Activated CD4-positive, alpha-beta T cell treated with anti-CD3 and anti-CD28 coated beads for 4 hours (primary cell): ENCODE measurements at places on chromosomes 2 and 18.
A peak's percentile ranks its signal among the peaks of the same experiment; 100 is the strongest.

GRCh38 chr18:53253789-53254188 is 913.8 kb downstream of the DCC start:
- DNase-seq, result no peak

DNA sequence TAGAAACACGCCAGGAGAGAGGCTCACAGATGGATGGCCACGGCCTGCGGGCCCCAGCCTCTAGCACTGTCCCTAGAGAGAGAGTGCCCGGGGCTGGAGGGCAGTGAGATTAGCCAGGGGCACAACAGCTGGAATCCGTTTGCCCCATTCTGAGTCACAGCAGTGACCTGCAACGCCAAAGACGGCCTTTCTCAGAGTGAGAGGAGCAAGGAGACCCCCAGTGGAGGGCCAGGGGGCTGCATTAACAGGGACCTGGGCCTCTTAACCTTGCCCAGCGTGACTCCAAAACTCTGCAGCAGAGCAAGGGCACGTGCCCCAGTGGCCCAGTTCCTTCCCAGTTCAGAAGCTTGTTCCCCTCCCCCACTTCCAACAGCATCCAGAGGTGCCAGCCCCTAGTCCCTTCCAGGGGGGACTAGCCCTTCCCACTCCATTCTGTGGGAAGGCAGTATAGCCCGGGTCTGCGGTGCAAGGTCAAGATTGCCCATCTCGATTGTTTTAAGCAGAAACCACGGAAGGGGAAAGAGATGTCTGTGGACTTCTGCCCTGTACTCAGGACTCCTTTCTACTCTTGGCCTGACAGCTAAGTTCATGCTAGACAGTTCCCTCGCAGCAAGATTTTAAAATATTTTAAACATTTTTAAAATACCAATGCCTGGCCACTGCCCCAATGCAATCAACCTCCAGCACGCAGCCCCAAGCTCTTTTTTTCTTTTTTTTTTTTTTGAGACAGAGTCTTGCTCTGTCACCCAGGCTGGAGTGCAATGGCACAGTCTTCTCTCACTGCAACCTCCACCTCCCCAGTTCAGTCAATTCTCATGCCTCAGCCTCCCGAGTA is 50.9 kb upstream of the BIN1 start:
- DNase-seq, result no peak

DNA sequence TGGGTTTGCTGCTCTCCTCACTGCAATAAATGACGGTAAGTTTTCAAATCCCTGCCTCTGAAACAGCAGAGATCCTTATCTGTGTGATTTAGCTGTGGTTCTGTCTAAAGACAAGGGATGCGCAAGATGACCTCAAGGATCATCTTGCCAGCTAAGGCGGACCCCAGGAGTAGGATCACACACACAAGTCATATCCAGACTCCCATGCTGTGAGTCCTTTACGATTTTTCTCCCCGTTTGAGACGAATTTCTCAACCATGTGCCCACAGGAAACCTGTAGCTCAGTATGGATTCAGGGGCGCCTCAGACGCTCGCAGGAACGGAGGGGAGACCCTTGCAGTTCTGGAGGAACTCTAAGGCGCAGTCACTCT is 11.1 kb upstream of the DCTN1 start:
- DNase-seq, result no peak

GRCh38 chr2:36355151-36355889 is at the start of gene CRIM1:
TSS of gene CRIM1 (plus strand) at chr2:36355778. CDS start at chr2:36356293, 515 bp downstream.
- DNase-seq, result peak; percentile 68

DNA sequence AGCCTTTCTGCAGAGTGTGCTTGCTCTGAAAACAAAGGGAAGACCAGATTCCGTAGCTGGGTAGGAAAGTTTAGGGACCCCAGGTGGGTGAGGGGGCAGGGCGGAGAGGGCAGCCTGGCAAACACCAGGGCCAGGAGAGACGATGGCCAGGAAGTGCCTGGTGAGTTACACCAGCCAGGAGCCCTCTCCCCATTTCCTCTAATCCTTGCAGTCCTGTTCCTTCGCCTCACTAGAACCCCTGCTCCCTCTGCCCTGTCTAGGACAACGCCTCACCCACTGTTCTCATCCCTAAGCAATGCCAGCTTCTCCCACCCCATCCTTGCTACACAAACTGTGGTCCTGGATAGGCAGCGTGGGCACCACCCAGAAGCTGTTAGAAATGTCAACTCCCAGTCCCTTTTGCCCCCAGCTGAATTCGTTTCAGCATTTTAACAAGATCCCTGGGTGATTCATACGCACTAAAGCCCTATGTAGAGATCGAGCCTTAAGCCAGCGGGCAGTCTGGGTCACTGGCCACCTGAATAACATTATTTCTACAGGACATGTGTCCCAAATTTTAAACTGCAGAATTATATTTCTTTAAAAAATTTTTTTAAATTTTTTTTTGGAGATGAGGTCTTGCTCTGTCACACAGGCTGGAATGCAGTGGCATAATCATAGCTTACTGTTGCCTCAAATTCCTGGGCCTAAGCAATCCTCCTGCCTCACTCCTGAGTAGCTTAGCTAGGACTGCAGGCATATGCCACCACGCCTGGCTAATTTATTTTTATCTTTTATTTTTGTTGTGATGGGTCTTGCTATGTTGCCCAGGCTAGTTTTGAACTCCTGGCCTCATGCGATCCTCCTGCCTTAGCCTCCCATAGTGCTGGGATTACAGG is 10.9 kb downstream of the WIPF1 start:
- no peak for DNase-seq

- no peak for DNase-seq
Observed at GRCh38 chr2:23993736-23994269, 16.1 kb upstream of the MFSD2B start.

DNA sequence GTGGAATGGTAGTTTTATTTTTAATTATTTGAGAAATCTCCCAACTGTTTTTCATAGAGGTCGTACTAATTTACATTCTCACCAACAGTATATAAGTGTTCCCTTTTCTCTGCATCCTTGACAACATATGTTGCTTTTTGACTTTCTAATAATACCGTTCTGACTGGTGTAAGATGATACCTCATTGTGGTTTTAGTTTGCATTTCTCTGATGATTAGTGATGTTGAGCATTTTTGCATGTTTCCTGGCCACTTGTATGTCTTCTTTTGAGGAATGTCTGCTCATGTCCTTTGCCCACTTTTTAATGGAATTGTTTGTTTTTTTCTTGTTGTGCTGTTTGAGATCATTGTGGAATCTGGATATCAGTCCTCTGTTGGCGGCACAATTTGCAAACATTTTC is 242.5 kb downstream of the ZNF521 start:
- DNase-seq, result no peak

- no peak for DNase-seq
Observed at GRCh38 chr2:152386266-152386665, 51.3 kb downstream of the FMNL2 start.

DNA sequence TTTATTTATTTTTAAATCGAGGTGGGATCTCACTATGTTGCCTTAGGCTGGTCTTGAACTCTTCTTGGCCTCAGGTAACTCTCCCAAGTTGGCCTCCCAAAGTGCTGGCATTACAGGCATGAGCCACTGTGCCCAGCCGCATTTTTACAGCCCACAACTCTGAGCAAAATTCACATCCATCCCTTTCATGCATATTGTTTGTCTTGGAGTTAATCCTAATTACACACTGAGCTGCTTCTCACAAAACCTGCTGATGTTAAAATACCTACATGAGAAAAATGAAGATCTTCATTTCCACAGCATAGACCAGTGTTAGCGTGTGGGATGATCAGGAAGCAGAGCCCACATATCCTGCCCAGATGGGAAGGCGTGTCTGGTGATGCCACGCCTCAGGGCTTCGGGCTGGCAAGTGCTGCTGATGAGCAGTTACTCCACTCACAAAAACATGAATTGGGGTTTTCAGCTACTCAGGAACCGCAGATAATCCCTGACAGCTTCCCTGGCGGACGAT is 14.6 kb downstream of the ITGB1BP1 start:
- DNase-seq, result no peak

DNA sequence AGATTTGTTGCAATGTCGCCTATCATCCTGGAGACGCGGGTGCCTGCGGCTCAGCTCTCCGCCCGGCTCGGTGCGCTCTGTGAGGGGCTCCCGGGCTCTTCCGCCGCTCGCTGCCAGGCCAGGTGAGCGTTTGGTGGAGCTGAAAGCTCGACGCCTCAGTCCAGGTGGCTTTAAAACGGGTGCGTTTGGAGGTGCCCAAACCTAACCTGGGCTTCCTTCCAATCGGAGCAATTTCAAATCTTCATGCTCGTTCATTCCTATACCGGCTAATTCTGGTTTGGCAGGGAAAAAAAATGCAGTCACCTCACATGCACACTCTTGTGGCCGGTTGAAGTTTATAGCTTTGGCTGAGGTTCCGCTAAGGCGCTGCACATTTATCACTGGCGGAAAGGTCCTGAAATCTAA is at the start of gene SLC16A14:
TSS of gene SLC16A14 (minus strand) at position 274 of the 405 bp plus-strand sequence. CDS start 9,572 bp downstream, outside the sequence.
- DNase-seq, result peak; percentile 4

- DNase-seq, result no peak
Observed at GRCh38 chr2:165594935-165595255, 125.4 kb downstream of the CSRNP3 start.

- DNase-seq, result no peak
Observed at GRCh38 chr2:20629581-20630171, 21.2 kb downstream of the HS1BP3 start.

- no peak for DNase-seq
Observed at GRCh38 chr2:222240676-222241049, 58.1 kb downstream of the PAX3 start.

DNA sequence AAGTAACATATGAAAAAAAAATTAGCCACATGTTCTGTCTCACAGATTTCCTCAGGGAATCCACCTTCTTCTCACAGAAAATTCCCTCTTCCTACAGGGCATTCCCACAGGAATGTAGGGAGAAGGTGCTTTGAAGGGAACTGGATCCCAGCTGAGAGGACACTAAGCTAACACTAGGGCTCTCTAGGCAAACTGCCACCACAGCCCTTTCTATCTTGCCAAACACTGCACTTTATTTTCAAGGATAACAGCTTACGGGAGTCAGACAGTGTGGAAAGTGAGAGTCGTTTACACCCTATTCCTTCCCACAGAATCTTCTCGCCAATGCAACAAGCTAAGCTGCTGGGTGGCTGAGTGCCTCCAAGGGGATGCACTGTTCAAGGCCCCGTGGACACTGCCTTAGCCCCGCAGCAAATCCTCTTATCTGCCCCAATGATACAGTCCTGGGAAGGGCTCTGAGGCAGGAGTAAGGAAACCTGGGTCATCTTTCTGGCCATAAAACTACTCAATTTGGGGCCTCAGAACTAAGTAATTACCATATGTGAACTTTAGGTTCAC is 76.9 kb downstream of the CCDC93 start:
- no peak for DNase-seq

- no peak for DNase-seq
Observed at GRCh38 chr2:224976629-224977525, 65.4 kb downstream of the DOCK10 start.

DNA sequence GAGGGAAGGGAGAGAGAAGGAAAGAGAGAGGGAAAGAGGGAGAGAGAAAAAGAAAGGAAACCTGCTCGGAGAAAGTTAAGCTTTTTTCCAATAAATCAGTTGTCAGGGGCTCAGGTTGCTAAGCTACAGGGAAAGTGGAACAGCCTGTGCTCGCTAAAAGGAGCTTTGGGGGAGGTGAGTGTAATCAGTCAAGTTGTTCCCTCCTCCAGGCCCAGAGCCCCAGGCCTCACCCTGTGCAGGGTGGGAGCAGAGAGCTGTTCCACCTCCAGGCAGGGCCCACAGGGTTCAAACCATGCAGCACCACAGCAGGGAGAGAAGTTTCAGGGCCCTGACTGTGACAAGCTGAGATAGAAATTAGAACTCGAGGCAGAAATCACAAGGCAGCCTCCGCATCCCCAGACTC is 56.4 kb upstream of the PPP1CB start:
- no peak for DNase-seq

- DNase-seq, result no peak
Observed at GRCh38 chr2:207394812-207395534, 134.8 kb upstream of the CREB1 start.

DNA sequence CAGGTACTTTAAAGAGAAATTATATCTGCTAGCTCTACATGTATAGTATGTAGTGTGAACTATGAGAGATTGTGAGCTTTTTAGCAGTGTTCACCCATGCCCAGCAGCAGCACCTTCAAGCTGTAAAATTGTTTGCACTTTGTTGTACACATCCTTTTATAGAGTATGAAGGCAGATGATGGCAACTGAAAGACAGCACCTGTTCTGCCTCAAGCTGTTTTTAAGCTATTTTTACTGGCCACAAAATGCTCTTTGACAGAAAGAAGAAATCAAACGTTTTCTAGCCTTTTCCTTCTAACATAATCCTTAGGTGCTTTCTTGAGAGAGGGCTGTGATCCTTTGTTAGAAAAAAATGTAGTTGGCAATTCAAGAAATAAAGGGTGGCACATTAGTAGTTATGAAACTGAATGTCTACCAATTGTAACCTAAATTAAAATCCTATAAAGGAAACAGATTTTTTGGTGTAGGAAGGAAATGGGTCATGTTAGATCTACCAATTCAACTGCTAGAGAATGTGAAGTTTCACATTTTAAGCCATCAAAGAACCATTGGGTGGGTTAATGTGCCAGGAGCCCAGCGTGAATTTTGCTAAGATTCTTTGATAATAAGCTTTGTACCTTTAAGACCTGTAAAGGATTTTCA is 59.5 kb downstream of the R3HDM1 start:
- DNase-seq, result no peak

DNA sequence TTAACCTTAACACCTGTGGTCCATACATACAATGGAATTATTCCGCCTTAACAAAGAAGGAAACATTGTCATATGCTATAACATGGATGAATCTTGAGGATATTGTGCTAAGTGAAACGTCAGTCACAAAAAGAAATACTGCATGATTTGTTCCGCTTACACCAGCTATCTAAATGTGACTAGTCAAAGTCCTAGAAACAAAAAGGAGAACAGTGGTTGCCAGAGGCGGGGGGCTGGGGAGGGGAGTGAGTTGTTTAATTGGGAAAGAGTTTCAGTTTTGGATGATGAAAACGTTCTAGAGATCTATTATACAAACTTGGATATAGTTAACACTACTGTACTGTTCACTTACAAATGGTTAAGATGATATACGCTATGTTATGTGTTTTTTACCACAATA is 72.0 kb downstream of the SPRED2 start:
- DNase-seq, result no peak

DNA sequence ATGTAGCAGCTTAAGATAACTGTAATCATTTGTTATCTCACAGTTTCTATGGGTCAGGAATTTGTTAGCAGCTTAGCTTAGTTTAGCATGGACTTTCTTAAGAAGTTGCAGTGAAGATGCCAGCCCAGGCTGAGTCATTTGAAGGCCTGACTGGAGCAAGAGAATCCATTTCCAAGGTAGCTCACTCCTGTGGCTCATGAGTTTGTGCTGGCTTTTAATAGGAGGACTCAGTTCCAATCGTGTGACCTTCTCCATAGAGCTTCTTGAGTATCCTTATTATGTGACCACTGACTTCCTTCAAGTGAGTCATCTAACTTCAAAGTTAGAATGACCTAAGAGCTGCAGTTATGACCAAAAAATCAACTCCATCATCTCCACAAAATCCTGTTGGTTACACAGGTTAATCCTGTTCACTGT is 1.4 kb downstream of the GPATCH11 start:
- DNase-seq, result no peak

GRCh38 chr2:71503837-71504236 is 50.5 kb downstream of the DYSF start:
- no peak for DNase-seq

- no peak for DNase-seq
Observed at GRCh38 chr18:36250827-36251226, 46.7 kb upstream of the FHOD3 start.
